ENCODE measurements at places on chromosomes 6 and 20. TPM values are rescaled to one million over a fixed set of nuclear protein-coding genes. Genes with fewer than 3 reads are reported as not detected.

Gene OPN5
- total RNA-seq = not detected

Gene PRICKLE4
- total RNA-seq = 0.62 TPM

Gene PRDM13
- total RNA-seq = not detected

Gene HLA-DOA
- total RNA-seq = 0.16 TPM

Gene TP53TG5
- not detected for total RNA-seq

DNA sequence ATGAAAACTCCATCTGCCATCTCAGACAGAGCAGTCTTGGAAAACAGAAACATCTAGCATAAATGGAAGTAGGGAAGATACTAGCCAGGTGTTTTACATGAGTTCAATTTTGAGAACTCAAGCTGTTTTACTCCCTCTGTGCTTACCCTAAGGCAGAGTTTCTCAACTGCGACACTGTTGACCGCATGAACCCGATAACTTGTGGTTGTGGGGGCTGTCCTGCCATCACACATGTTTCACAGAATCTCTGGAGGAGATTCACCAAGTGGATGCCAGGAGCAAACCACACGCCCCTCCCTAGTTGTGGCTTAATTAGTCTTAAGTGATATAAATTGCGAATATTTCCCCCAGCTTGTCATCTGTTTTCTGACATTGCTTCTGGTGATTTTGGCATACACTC lies 2.3 kb upstream of the SERPINB6 start:
- DNase-seq = no peak

DNA sequence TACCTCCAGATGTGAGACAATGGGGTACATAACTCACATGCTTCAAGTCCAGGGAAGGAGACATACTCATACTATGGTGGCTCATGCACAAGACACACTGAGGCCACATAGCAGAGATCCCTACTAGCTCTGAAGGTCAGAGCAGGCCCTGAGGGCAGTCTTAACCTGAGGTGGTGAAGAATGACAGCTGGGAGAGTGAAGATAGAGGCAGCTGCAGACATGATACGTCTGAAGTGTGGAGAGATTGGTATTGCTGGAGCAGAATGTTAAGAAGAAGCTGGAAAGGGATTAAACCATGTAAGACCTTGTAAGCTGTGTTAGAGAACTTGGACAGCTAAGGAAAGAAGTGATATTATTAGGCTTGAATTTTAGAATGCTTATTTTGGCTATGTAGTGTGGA lies 32.9 kb downstream of the PGM3 start:
- DNase-seq = no peak

- no peak for DNase-seq
Measured at GRCh38 chr6:20055916-20056315, 156.4 kb downstream of the MBOAT1 start.

- DNase-seq = no peak
Measured at GRCh38 chr20:35311409-35311808, 19.2 kb upstream of the FAM83C start.

- DNase-seq = no peak
Measured at GRCh38 chr6:11228935-11229654, 3.4 kb downstream of the NEDD9 start.

- no peak for DNase-seq
Measured at GRCh38 chr6:11650711-11651110, 113.2 kb downstream of the TMEM170B start.

All from occipital lobe (tissue), 3 donors.